H9 (cell line): ENCODE measurements at places on chromosomes 2 and 18. TPM values are rescaled to one million over a fixed set of nuclear protein-coding genes. Genes with fewer than 3 reads are reported as not detected.

DNA sequence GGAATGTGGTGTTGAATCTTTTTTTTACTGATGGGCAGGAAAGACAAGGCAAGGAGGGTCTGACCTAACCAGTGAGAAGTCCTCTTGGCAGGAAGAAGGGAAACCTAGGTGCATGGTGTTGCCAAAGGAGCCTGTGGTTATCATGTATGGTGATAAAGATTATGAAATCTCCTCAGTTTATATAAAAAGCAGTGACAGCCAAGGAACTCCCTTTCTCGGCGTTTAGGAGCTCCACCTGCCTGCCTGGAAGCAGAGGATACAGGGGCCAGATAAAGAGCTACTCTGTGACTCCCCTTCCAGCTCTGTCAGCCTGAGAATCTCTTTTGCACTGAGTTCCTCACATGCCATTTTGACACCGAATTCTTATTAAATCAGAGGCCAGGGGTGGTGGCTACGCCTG is 26.1 kb downstream of the COLEC12 start:
- no peaks in the 10 kb centered on the region for H3K27me3 ChIP-seq
- H3K4me1 ChIP-seq, result peaks cover 7% of the 10 kb centered on the region; the same call in 1 of the 2 replicates
- no peak overlapping the region for H3K27ac ChIP-seq
- H3K36me3 ChIP-seq, result no peaks in the 10 kb centered on the region
- DNase-seq, result no peak
- H3K4me3 ChIP-seq, result no peak overlapping the region

DNA sequence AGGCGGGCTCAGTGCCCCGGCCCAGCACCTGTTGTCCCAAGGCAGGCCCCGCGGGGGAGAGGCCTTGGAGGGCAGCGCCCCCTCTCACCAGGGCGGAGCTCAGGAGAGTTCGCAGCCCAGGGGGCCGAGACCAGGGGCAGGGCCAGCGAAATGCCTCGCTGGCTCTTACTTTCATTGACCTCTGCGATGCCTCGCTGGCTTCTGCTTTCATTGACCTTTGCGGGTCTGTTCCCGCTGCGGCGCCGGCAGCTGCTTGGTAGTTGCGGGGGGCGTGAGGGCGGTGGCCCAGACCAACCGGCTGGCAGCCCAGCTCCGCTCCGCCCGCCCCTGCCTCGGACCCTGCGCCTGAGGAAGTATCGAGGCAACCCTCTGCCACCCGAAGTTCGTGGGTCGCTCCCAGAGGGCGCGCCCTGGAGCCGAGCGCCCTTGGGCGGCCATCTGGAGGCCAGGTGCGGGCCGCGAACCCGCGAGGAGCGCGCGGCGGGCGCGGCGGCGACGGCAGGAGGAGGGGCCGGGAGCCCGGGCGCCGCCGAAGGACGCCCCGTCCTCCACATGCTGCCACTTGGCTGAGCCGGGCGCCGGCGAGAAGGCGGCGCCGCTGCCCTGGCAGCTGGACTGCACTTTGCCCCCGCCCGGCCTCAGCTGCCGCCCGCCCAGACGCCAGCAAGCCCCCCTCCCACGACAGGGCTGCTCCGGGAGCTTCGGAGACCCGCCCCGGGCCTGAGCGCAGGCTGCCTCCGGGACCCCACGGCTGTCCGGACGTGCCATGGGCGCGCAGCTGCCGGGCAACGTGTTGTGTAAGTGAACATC is 118.0 kb upstream of the MSTN start:
- no peaks in the 10 kb centered on the region; the same call in 1 of the 2 replicates for H3K27me3 ChIP-seq
- peaks cover 2% of the 10 kb centered on the region; the same call in 1 of the 2 replicates for H3K4me1 ChIP-seq
- H3K36me3 ChIP-seq, result no peaks in the 10 kb centered on the region
- H3K27ac ChIP-seq, result no peak overlapping the region

DNA sequence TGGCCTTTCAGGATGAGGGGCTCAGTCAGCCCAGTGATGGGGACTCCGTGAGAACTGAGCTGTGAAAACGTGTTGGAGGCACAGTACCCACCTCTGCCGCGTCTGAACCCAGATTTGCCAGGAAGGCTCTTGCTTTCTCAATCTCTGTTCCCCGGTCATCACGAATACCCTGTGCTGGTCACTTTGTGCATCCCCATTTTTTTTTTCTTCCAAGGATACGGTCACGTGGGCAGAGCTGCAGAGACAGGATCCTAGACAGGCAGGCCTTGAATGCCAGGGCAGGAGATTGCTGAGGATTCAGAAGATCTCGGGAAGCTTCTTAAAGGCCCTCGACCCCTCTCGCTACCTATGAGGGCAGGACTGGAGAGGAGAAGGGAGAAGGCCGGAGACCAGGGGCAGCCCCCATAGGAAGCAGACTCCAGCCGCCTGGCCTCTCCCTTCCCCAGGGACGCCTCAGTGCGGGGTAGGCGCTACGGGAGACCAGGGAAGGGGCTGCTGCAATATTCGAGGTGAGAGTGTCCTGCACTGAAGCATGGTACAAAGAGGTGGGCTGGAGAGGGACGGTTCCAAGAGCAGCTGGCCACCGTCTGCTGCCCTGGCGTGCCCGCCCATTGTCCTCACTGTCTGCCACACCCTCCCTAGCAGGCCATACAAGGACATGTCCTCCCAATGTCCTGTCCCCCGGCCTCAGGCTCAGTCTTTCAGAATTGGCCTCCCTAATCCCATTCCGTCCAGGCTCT is 29.0 kb upstream of the TAF1B start:
- 0 out of 2 replicates have a peak, but pooled peaks cover 2% of the 10 kb centered on the region for H3K27me3 ChIP-seq
- no peak overlapping the region for H3K27ac ChIP-seq
- DNase-seq, result no peak
- no peaks in the 10 kb centered on the region for H3K36me3 ChIP-seq
- H3K4me1 ChIP-seq, result no peaks in the 10 kb centered on the region
- H3K4me3 ChIP-seq, result no peak overlapping the region

GRCh38 chr2:201432038-201432620 is 19.1 kb downstream of the TRAK2 start:
- no peak overlapping the region for H3K4me3 ChIP-seq
- H3K27ac ChIP-seq, result no peak overlapping the region
- peaks cover 2% of the 10 kb centered on the region; the same call in 1 of the 2 replicates for H3K4me1 ChIP-seq
- no peaks in the 10 kb centered on the region for H3K27me3 ChIP-seq
- DNase-seq, result no peak

The C2orf78 gene
- total RNA-seq, result 0.07 and 0.09 TPM in 2 replicates

GRCh38 chr2:120174963-120175581 is 48.1 kb downstream of the TMEM185B start:
- H3K36me3 ChIP-seq, result peaks cover 4% of the 10 kb centered on the region; the same call in 1 of the 2 replicates
- DNase-seq, result no peak
- peaks cover 4% of the 10 kb centered on the region for H3K4me1 ChIP-seq
- no peaks in the 10 kb centered on the region for H3K27me3 ChIP-seq
- no peak overlapping the region for H3K27ac ChIP-seq
- H3K4me3 ChIP-seq, result no peak overlapping the region

GRCh38 chr2:163121483-163121882 is 282.9 kb upstream of the KCNH7 start:
- no peak overlapping the region for H3K4me3 ChIP-seq
- H3K4me1 ChIP-seq, result no peaks in the 10 kb centered on the region
- no peaks in the 10 kb centered on the region for H3K27me3 ChIP-seq
- H3K27ac ChIP-seq, result no peak overlapping the region
- no peaks in the 10 kb centered on the region for H3K36me3 ChIP-seq

DNA sequence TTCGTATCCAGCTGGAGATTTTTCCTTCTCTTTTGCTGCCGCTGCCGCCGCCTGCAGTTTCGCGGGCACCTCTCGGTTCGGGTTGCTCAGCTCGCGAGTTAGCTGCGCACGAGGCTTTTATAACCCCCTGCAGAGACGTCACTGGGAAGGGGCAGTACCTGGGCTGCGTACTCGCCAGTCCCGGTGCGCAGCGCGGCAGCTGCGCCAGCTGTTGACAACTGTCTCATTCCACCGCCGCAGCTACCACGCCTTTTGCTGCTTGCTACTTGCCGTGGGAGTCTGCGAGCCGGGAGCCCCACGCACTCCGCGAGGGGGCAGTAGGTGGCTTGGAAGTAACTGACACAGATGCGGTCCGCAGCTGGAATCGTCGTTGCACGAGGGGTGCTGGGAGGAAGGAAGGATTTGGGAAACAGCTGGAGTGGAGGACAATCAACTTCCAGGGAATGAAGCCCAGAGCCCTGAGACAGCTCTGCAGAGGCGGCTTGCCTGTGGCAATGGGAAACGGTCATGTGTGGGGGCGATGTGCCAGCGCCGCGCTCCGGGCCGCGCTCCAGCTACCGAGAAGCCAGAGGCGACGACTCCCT is at the start of gene TACR1:
Gene TACR1, minus strand, starts transcription at position 93 of the 584 bp plus-strand sequence. CDS start 586 bp downstream, outside the sequence.
- H3K36me3 ChIP-seq, result no peaks in the 10 kb centered on the region
- H3K27me3 ChIP-seq, result peaks cover 36% of the 10 kb centered on the region
- no peak within 1 kb of the TSS for H3K27ac ChIP-seq
- peak; percentile 69 for DNase-seq
- H3K4me1 ChIP-seq, result peaks cover 3% of the 10 kb centered on the region; the same call in 1 of the 2 replicates

DNA sequence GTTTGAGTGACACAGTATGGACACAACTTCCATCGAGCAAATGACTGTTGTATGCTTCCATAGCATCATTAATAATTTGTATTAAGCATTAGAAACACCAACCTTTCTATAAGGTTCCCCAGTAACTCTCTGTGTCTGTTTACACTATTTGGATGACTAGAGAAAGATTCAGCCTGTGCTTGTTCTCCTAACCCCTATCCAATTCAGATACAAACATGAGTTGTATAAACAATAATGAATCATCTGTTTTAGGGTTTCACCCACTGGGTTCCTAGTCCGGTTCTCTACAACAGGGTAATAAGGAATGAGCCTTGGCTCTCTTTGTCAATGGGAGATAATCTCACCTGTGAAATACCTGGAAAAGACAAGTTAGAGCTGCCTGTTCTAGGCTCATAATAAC is 894.1 kb upstream of the PIK3C3 start:
- no peak overlapping the region for H3K4me3 ChIP-seq
- H3K36me3 ChIP-seq, result no peaks in the 10 kb centered on the region
- H3K27ac ChIP-seq, result no peak overlapping the region
- no peaks in the 10 kb centered on the region for H3K27me3 ChIP-seq

The OBSL1 gene
- total RNA-seq, result 139 and 140 TPM in 2 replicates

DNA sequence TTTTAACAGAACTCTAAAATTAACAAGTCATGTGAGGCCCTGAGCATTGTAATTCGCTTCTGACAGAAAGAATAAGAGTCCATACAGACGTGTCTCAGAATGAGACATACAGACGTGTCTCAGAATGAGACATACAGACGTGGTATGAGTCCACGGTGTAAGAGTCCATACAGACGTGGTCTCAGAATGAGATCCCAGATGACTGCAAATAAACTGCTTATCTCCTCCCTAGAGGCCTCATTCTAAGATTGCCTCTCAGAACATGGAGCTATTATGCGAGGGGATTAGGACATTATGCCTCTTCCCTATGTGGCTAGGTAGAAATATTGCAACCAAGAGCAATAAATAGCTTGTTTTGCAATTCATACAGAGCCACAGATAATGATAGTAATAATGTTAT is 63.9 kb downstream of the NEB start:
- no peak for DNase-seq
- no peaks in the 10 kb centered on the region for H3K27me3 ChIP-seq
- H3K4me1 ChIP-seq, result peaks cover 6% of the 10 kb centered on the region; the same call in 1 of the 2 replicates
- no peak overlapping the region for H3K4me3 ChIP-seq
- H3K27ac ChIP-seq, result no peak overlapping the region
- no peaks in the 10 kb centered on the region for H3K36me3 ChIP-seq

DNA sequence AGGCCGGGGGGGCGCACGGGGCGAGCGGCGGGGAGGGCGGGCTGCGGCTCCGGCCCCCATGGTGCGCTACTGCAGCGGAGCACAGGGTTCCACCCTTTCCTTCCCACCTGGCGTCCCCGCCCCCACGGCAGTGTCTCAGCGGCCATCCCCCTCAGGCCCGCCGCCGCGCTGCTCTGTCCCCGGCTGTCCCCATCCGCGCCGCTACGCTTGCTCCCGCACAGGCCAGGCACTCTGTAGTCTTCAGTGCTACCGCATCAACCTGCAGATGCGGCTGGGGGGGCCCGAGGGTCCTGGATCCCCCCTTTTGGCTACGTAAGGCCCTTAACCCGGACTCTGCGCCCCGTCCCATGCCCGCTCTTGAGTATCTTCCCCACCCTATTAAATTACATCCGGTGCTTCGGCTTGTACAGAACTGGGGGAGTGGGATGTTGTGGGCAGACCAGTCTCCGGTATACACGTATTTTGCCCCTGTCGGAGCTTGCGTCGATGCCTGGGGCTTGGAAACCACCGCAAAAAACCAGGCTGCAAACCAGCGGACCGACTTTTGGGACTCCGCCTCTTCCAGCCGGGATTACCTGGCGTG is 598 bp upstream of the WBP1 start:
- peak; percentile 83 for DNase-seq
- H3K4me3 ChIP-seq, result peak overlapping the region; percentile 96
- H3K4me1 ChIP-seq, result peaks cover 2% of the 10 kb centered on the region; the same call in 1 of the 2 replicates
- H3K27ac ChIP-seq, result peak overlapping the region; percentile 80
- no peaks in the 10 kb centered on the region for H3K27me3 ChIP-seq

The KCTD1 gene
- total RNA-seq, result 10.4 and 10.8 TPM in 2 replicates

The NFATC1 gene
- 5.3 and 5.5 TPM in 2 replicates for total RNA-seq

DNA sequence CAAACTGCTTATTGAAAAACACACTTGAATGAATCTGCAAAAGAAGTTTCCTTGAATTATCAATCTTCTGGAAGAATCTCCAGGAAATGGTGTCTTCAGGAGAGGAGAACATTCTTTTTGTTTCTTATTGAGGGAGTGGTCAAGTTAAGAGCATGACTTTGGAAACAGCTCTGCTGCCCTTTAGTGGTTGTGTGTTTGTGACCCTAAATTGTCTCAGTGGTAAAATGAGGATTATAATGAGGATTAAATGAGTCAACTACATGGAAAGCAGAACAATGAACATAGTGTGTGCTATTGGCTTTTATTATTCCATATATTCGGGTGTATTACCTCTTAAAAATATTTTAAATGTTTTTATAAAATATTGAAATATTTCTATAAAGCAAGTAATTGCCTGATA is 44.8 kb upstream of the TANC1 start:
- H3K36me3 ChIP-seq, result peaks cover 2% of the 10 kb centered on the region; the same call in 2 of the 3 replicates
- H3K27ac ChIP-seq, result no peak overlapping the region
- no peak for DNase-seq
- no peaks in the 10 kb centered on the region for H3K27me3 ChIP-seq

GRCh38 chr2:237603718-237604362 is 13.3 kb upstream of the RAB17 start:
- H3K4me3 ChIP-seq, result no peak overlapping the region
- H3K27me3 ChIP-seq, result no peaks in the 10 kb centered on the region
- H3K4me1 ChIP-seq, result peaks cover 5% of the 10 kb centered on the region; the same call in 1 of the 2 replicates
- peaks cover 24% of the 10 kb centered on the region for H3K36me3 ChIP-seq
- H3K27ac ChIP-seq, result no peak overlapping the region

The CDH2 gene
- 35.4 and 36.2 TPM in 2 replicates for total RNA-seq

- H3K27ac ChIP-seq, result peak overlapping the region; percentile 0
- H3K36me3 ChIP-seq, result no peaks in the 10 kb centered on the region
- no peaks in the 10 kb centered on the region for H3K27me3 ChIP-seq
- no peak for DNase-seq
- no peak overlapping the region for H3K4me3 ChIP-seq
- H3K4me1 ChIP-seq, result no peaks in the 10 kb centered on the region
Observed at GRCh38 chr2:25586726-25587144, 86.6 kb downstream of the DTNB start.

DNA sequence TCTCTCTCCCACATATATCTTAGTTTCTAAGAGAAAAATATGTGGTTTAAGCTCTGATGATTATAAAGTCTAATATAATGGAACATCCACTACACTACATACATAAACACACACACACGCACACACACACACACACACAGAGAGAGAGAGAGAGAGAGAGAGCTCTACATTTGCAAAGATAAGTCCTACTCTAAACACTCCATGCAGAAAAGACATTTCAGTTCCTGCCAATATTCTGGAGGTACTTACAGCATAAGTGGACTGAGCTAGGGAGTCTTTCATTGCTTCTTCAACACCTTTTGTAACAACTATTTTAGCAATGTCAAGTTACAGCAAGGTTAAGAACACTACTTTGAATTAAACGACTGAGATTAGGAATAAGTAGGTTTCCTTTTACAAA is 80.1 kb downstream of the FIGN start:
- no peaks in the 10 kb centered on the region for H3K27me3 ChIP-seq
- DNase-seq, result no peak
- no peak overlapping the region for H3K27ac ChIP-seq
- H3K4me1 ChIP-seq, result peaks cover 6% of the 10 kb centered on the region; the same call in 1 of the 2 replicates
- no peak overlapping the region for H3K4me3 ChIP-seq
